ENCODE measurements at places on chromosomes 7 and 10.

- DNase-seq, result no peak
Measured at GRCh38 chr10:78383378-78384048, 349.9 kb downstream of the RPS24 start.

DNA sequence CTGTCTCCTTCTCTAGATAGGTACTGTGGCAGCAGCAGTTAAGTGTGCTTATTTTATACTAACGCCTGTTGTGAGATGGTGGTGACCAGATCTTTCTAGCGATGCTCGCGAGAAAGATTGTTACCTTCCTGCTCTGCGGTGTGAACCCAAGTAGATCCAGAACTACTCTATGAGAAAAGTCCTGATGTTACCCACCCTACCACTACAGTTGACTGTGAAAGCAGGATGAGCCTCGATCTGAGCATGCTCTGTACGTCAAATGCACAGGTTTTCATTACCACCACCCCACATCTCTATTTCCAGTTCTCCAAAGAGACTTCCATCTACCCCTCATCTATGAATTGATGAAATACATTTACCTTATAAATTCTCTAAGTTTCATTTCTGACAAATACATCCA is 64.6 kb upstream of the KCTD7 start:
- no peak for DNase-seq

- DNase-seq, result no peak
Measured at GRCh38 chr10:33412653-33413361, 78.3 kb upstream of the NRP1 start.

DNA sequence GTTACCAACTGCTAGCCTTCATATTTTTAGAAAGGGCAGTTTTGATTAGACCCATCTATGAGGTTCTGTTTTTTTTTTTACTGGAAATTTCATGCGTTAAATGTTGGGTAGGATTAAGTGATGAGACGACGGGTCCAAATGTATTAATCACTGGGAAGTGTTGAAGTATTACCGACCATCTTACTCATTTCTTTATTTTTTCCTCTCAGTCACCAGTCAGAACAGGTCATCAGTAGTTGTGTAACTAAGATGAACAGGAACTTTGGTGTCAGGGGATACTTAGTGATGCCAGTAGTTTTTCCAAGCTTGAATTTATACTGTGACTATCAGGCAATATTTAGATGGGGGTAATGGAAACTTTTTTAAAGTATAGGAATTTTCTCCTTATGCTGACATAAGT is 14.2 kb downstream of the TFAM start:
- no peak for DNase-seq

DNA sequence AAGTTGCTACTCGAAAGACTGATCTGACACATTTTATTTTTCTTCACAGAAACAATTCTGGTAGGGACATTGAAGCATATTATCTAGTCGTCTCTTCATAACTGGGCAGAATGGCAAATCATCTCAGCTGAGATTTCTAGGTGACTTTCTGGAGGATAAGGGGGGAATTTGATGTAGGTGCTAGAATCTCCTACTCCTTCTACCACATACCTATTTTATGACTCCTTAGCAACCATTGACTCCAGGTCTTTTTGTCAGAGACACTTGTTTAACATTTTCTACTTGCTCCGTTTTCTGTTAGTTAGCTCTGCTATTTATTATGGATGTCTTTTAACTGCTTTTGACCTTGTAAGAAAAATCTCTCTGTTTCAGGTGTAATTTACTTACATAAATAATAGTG is 380.9 kb upstream of the SEMA3C start:
- DNase-seq, result peak; percentile 19

GRCh38 chr7:78222001-78222751 is 423.6 kb downstream of the PHTF2 start:
- no peak for DNase-seq

DNA sequence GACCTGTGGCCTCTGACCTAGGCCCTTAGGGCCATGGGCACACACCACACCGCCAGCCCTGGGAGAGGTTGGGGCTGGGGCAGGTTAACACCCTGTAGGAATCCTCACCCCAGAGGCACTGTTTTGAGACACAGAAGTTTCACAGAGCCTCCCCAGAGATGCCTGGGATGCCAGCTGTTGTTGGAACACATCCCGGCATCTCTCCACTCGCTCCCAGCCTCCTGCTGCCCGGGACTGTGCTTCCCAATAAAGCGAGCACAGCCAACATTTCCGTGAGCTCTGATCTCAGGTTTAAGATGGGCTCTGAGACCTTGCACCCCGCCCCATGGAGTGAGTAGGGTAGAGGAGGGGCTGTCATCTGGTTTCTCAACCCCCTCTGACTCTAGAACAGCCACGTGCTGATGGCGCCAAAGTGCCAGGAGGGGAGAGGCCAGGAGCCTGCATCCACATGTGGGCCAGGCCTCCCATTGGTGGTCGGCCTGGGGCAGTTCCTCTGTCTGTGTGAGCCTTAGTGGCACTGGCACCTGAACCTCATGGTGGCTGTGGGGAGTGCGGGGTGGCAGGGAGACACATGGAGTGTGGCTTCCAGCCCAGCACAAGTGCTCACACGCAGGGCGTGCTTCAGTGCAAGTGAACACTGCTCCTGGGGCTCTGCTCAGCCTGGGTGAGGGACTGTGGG is 54.7 kb downstream of the RASGEF1A start:
- no peak for DNase-seq

DNA sequence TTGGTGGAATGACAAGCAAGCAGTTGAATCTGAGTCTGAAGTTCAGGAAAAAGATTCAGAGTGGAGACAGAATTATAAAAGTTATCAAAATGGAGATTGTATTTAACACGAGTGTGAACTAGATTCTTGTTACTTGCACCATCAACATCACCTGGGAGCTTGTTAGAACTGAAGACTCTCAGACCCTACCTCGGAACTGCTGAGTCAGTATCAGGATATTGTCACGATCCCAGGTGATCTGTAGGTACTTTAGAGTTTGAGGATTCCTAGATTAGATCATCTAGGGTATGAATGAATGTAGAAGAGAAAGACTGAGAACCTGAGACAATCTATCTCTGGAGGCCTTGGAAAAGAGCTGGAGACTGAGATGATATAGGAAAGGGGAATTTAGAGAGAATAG is 194.1 kb downstream of the CTTNBP2 start:
- no peak for DNase-seq

- DNase-seq, result no peak
Measured at GRCh38 chr7:45670227-45670626, 96.1 kb downstream of the ADCY1 start.

Data from SW 1271 (cell line).